ENCODE measurements at places on chromosomes 5 and 9.

- no peak for DNase-seq
These were observed 35.4 kb downstream of the MAN2A1 start for GRCh38 chr5:109725135-109725534.

- no peak for DNase-seq
These were observed 172.2 kb downstream of the ERCC6L2 start for GRCh38 chr9:96047741-96048103.

DNA sequence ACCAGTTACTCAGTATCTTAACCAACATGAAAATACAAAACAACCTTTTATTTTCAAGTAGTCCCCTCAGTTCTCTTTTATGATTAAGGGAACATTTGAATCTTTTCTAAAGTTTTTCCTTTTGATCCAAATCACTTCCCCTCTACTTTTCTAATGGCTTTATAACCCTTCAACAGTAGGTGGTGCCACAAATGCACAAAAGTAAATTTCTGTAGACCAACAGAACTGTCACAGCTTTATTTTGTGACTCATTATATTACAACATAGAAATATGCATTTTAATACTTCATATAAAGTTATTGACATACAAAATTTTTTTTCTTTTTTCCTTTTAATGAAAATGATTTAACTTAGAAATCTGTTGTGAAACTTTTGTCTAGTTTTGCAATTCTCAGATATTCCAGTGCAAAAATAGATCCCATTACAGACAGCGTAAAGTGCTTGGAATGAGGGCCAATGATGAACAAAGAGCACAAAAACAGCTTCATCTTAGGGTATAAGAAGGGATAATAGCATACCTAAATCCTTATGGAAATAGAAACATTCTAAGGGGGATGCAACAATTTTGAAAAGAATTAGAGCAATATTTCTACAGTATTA lies 17.0 kb downstream of the NIPSNAP3B start:
- DNase-seq = no peak

DNA sequence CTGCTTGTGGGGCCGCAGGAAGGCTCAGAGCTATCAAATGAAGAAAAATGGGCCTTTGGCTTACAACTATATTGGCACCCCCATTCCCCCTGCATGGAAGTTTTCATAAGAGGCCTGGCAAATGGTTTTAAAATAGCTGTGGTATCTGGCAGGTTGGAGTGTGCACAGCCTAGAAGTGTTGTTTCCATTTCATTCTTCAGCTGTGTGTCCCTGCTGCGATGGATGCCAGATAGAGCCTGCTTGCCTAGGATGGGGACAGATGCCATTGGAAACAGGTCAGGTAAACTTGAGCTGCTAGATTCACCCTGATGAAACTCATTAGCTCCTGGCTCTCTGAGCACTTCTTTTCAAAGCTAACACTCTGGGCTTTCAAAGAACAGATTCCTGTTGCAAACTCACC lies 183.3 kb downstream of the IRX1 start:
- DNase-seq = no peak

DNA sequence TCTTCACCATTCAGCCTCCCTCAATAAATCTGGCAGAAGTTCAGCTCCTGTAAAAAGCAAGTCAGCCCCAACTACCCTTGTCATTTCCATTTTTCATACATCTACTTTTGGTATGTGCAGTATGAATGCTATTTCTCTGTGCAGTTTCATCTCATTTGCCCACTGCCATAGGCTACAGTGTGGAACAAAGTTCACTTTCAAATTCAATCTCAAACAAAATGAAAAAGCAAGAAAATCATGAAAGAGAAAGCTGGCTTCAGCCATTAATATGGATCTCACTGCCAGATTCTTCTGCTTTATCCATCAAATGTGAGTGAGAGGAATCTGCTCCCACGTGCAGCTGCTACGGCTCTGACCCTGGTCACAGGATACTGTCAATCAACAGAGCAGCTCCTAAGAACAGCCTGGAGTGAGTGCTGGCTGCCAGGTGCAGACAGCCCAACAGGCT lies 494.2 kb downstream of the ZNF608 start:
- DNase-seq = no peak

GRCh38 chr5:124795829-124796228 lies 49.4 kb upstream of the ZNF608 start:
- DNase-seq = no peak

DNA sequence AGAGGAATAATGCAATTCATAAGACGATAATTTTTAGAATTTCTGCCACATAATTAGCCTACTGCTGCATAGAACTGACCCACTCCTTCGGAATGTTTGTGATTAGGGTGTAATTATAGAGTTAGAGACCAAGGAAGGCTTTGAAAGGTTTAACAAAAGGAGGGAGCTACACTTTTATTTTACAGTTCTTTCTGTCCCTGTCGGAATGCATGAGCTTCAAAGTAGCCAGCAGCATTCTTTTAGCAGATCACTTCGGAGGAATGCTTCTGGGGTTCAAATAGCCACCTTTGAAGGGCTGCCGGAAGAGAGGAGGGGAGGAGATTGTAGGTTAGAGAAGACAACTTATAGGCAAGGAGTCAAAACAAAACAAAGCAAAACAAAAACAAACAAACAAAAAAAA lies 168.1 kb downstream of the GRIA1 start:
- no peak for DNase-seq

GRCh38 chr5:139413153-139413552 lies 9.3 kb upstream of the SPATA24 start:
- DNase-seq = no peak

GRCh38 chr5:142870532-142871362 lies 100.6 kb downstream of the ARHGAP26 start:
- DNase-seq = no peak

DNA sequence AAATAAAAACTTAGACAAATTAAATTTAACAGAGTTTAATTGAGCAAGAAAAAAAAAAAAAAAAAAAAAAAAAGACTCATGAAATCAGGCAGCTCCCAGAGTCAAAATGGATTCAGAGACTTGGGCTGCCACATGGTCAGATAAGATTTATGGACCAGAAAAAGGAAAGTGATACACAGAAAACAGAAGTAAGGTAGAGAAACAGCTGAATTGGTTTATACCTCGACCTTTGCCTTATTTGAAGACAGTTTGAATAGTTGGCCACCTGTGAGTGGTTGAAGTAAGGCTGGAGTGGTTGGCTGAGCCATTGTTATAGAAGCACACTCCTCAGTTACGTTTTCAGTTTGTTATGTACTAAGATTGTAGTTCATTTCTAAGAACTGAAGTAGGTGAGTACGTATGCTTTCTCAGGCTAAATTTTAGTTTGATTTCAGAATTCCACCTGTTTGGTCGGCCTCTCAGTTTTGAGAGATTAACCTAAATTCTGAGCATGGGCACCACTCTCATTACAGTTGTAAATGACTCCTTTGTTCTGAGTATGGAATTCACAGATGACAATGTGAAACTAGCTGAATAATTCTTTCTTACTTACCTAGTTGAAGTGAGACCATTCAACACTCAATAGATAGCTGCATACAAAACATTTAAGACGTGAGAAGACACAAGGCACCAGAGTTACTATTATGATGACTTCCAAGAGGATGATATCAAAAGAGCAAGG lies 149.0 kb downstream of the AOPEP start:
- DNase-seq = no peak

DNA sequence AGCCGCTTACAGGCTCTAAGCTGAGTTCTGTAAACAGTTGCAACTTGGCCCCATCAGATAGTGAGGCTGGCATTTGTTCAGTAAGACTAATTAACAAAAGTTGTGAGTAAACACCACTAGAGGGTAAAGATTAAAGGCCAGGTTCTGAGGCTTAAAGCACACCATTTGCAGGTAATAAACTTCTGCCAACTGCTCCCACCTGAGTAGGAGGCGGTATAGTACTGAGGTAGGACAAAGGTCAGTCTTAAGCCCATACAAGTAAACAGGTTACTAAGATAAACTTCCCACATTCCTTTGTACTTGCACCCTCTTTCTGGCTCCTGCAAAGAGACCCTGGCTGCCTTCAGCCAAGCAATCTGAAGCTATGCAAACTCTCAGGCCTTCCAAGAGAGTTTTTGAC lies 419.6 kb downstream of the DNAH5 start:
- no peak for DNase-seq

DNA sequence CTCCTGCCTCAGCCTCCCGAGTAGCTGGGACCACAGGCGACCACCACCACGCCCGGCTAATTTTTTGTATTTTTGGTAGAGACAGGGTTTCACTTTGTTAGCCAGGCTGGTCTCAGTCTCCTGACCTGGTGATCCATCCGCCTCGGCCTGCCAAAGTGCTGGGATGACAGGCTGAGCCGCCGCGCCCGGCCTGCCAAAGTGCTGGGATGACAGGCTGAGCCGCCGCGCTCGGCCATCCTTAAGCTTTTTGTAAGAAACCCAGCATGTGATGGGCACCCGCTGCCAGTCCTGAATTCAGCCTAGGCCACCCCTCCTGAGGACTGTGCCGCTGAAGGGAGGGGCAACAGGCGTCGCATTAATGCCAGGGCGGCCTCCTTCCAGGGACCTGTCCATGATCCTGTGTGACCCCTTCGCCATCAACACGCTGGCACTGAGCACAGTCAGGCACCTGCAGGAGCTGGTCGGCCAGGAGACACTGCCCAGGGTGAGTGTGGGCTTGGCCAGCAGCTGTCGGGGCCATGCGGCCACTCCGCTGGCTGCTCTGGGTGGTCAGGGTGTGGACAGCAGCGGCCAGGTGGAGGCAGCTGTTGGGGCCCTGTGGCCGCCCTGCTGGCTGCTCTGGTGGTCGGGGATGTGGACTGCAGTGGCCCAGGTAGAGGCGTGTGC lies 10.5 kb downstream of the NELFB start:
- no peak for DNase-seq

DNA sequence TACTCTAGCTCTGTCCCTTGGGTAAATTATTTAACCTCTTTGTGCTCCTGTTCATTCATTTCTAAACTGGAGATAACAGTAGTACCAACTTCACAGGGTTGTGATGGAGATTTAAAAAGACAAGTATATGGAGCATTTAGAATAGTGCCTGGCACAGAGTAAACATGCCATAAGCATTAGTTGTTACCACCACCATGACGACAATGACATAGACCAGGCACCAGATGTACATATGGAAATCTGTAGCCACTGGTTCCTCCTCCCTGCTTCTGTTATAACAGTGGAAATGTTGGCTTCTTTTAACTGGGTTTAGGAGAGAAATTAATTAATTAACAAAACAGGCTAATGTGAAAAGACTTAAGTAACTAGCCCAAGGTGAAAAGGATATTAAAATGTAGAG lies 217.5 kb downstream of the DENND1A start:
- DNase-seq = no peak

DNA sequence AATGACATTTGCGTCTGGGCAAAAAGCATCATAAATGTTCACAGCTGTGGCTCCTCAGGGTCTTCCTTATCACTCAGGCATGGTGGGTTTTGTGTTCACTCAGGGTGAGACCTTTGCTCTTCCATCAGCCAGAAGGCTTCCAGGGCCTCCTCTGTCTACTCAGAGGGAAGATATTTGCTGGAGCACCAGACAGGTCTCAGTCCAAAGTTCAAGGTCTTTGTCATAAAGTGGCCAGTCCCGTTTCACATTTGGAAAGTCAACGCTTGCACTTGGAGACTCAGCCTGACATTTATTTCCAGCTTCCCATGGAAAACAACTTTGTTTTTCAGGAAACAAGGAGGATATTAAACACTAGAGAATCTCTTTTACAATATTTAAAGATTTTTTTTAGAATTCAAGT lies 12.2 kb upstream of the CARTPT start:
- no peak for DNase-seq

DNA sequence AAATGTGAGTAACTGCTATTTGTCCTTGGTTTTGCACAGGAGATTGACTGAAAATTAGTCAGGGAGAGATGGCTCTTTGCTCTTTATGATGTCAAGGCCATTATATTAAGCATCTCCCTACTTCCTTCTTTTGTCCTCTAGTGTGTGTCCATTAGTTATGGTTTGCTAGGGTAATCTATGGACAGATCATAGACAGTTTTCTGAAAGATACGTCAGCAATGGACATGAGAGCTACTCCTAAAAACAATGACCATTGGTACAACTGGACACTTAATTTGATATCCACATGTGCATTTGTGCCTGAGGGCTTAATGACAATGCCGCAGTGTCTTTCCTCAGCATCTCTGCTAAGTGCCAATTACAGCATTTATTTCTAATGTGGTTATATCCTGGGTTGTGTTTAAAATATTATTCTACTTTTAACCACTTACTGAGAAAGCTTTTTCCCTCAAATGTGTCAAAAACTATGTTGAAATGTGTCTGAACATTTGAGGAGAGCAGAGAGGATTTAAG lies 218.2 kb upstream of the RFX3 start:
- no peak for DNase-seq

DNA sequence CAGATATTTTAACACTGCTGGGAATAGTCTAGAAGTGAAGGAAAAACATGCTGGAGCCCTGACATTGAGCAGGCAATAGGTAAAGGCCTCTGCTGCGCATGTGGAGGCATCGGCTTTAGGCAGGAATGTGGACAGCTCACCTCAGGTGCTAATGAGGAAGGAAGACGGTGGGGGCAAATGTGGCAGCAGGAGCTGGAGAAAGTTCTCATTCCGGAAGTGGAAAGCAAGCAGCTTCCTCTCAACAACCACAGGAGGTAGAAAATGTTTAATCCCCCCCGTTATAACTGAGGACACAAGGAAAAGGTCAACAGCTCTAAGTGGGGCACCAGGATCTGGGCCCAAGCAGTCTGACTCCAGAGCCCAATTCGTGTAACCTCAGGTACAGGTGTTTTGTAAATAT lies 7.6 kb upstream of the RPS14 start:
- no peak for DNase-seq

GRCh38 chr5:168136340-168136739 lies 155.1 kb upstream of the WWC1 start:
- no peak for DNase-seq

DNA sequence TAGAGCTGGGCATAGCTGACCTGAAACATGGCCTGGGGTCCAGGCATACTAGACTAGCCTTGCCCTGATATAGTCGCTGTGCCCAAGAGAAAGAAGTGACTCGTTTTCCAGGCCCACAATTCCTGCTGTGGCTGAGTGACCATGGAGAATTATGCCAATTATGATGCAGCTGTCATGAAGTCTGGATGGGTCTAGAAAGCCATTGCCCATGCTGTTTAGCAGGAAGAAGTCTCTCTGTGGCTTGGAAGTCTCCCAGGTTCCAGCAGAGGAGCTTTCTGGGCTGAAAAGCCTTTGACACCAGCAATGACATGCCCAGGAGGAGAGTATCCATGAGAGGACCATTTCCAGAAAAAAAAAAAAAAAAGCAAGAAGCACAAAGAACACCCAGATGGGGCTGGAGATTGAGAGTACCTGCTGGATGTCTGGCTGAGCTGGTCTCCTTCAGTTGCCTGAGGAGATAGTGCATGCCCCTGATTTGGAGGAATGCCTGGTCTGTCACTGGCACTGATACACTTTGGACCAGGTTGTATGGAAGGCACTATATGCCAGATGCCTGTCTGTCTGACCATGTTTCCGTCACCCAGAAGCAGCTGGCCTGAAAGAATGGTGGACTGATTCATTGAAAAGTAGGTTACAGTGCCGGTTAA lies 128.0 kb upstream of the EPB41L4A start:
- no peak for DNase-seq

Measured in stimulated activated CD8-positive, alpha-beta memory T cell treated with anti-CD3 and anti-CD28 coated beads, Interleukin-12 subunit alpha, Interleukin-12 subunit beta, amount 100 ng/mL, for 1 hour (primary cell).